ENCODE measurements at places on chromosomes 12 and 14.

GRCh38 chr14:76814726-76815645, 2.3 kb upstream of the ANGEL1 start:
- DNase-seq = no peak

DNA sequence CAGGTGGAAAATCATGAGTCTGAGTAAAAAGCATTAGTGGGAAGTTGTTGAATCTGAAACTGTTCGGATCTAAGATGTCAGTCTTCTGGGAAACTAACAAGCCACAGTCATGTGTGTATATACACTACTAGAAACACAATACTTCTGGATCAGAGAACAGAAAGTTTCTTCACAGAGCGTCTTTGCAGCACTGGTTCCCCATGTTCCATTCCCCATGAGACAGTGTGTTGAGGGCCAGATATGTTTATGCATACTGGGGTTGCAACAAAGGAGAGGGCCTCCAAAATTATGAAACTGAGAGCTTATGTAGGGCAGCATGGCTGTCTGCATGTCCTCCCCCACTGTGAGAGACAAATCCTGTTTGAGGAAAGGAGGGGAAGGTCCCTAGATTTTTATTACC, 295.0 kb upstream of the NAV3 start:
- DNase-seq = no peak

DNA sequence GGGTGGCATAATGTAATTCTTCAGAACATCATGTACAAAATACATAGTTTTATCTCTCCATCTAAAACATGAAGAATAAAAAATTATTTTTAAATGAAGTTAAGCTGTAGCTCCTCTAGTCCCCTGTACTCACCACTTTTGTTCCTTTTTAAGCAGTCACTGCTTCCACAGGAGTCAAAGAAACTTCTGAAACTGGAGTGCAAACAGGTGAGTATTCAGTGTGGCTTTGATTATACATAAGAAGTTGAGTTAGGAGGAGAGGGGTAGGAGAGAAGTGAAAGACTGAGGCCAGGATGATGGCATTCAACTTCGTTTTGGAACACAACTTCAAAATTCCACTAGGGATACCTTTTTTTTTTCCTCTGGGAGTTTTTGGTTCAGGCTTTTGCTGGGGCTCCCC, 131.4 kb upstream of the CNTN1 start:
- no peak for DNase-seq

DNA sequence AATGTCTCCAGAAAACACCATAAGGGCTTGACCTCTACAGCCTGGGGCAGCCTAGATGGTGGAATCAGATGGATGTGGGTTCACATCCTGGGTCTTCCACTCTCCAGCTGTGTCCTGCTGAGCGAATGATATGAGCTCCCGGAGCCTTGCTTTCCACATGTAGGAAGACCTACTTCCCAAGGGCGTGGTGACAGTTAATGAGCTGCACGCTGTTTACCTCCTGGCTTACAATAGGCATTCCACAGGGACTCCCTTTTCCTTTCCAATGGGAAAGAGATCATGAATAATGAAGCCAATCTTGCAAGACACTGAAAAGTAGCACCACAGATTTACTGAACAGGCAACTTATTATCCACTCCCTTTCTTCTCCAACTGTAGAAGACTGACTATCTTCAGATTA, 46.1 kb downstream of the TMTC1 start:
- DNase-seq = no peak

- no peak for DNase-seq
Observed at GRCh38 chr12:16602412-16602811, 3.5 kb downstream of the LMO3 start.

DNA sequence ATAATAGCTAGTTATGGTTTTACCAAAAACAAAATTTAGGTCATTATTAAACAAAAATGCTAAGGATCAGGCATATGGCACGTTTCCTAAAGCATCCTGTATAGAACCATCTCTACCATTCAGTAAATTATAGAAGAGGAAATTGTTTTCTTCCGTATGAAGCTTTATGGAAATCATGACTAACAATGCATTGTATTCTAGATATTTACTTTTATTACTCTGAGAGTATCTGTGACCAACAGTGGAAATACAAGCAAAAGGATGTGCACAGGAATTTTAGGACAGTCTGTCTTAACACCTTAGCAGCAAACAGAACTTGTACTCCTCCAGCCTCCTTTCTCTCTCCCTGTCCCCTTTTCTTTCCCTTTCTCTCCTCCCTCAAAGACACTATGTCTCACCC, 7.1 kb downstream of the DENND5B start:
- no peak for DNase-seq

DNA sequence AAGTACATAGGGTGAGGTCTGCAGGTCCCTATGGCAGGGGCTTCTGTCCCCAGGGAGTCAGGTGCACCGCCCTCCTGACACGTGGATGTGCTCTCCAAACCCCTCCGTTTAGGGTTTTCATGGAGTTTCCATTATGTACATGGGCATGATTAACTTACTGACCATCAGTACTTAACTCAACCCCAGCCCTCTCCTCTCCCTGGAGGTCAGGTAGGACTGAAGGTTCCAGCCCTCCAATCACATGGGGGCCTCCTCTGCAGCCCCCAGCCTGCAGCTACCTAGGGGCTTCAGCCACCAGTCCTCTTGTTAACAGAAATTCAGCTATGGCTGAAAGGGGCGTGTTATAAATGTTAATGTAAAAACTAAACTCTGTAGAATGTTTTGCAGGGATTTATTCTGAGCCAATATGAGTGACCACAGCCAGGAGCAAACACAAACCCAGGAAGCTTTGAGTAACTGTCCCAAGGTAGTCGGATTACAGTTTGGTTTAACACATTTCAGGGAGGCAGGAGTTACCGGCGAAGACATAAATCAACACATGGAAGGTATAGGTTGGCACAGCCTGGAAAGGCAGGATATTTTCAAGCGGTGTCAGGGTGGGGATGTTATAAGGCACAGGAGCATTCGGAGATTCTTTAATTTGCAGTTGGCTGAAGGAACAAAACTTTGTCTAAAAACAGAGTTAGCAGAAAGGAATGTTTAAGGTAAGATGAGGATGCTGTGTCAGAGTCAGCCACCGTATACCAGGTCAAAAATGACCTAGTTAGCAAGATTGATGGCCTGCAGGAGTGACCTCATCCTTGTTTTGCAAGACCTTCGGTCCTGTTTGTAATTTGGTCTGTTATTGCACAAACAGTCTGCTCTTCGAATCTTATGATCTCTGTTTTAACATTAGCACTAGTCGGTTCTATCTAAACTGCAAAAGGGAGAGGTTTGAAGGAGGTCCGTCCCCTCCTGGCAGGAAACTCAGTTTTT, 75.2 kb downstream of the TNFAIP2 start:
- DNase-seq = no peak

GRCh38 chr12:14395074-14395778, 29.7 kb downstream of the ATF7IP start:
- no peak for DNase-seq

DNA sequence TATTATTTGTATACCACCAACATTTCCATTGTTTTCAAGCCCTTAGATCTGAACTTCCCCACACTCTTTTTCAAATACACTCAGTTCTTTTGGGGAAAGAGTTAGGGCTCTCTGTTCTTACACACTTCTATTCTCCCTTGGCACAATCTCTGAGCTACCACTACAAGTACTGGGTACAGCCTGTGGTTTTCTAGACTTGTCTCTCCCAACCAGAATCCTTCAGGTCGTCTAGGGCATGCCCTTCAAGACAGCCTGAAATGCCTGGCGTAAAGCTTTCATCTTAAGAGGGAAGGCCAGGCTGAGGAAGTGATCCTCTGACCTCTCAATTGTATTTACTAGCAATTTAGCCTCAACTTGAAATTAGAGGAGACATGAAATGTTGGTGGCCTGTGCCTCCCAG, 1442.0 kb downstream of the AACS start:
- no peak for DNase-seq

- DNase-seq = no peak
Observed at GRCh38 chr12:41663598-41664265, 475.6 kb downstream of the PDZRN4 start.

DNA sequence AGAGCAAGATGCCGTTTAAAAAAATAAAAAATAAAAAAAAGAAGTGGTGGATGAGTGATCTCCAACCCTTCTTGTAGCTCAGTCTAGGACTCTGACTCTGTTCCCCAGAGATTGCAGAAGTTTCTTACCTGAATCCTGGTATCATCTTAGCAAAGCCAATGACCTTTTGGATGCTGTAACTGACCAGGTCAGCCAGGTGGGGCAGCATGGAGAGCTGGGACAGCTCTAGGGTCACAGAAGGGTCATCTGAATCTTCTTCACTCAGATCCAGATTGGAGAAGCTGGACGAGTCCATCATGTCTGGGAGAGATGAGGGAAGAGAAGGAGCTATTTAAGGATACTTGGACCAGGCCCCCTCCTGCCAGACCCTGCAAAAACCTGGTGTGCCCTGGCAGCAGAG, 35.8 kb upstream of the HDAC7 start:
- no peak for DNase-seq

DNA sequence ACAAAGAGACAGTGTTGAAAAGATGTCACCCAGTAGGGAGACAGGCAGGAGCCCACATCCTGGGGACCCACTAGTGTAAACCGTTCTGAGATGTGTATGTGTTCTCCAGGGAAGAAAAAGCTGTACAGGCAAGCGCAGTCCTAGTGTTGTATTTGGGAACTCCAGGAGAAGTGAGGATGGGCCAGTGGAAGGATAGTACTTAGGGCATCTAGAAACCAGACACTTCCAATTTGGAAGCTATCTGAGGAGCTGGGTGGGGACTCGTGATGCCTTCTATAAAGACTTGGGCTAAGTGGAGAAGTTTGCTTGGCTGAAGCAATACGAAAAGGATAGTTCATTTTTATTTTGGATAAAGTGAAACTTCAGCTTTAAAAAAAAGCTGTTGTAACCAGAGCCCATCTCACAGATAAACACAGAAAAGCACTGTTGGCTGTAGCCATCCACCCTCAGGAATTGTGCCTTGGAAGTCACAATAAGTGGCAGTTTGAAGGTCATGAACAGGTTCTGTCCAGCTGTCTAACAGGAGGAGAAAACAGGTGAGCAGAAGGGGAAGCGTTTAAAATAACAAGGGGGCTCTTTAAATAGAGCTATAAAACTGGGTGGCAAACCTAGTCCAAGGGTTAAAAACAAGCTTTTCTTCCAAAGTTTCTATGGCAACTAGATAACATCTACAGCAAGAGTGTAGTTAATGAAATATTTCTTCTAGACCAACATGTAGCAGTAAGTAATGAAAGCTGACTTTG, 108.0 kb upstream of the ARHGAP5 start:
- no peak for DNase-seq

DNA sequence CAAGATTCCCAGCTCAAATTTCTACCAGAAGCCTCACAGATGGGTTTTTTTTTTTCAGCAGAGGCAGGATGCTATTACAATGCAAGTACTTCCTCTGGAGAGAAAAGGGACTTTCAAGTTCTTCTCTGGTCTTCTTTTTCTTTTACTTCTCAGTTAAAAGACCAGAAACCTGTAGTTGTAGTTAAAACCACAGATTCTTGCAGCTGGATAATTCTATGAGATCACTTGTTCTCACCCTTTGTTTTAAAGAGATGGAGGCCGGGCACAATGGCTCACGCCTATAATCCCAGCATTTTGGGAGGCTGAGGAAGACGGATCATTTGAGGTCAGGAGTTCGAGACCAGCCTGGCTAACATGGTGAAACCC, 47.6 kb upstream of the OVCH1 start:
- DNase-seq = no peak

DNA sequence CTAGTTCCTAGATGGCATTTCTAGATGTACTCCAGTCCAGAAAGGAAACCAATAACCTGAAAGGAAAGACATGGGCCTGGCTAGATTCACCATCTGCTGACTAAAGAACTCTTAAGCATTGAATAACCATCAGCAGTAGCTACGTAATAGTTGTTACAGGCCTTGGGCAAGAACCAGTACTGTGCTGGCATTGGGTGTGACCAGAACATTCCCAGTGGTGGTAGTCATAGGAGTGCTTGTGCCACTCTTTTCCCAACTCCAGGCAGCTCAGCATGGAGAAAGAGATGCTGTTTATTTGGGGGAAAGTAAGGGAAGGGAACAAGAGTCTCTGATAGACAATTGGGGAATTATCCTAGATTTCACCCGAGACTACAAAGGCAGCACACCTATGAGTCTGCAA, 333.3 kb downstream of the SLC16A7 start:
- no peak for DNase-seq

DNA sequence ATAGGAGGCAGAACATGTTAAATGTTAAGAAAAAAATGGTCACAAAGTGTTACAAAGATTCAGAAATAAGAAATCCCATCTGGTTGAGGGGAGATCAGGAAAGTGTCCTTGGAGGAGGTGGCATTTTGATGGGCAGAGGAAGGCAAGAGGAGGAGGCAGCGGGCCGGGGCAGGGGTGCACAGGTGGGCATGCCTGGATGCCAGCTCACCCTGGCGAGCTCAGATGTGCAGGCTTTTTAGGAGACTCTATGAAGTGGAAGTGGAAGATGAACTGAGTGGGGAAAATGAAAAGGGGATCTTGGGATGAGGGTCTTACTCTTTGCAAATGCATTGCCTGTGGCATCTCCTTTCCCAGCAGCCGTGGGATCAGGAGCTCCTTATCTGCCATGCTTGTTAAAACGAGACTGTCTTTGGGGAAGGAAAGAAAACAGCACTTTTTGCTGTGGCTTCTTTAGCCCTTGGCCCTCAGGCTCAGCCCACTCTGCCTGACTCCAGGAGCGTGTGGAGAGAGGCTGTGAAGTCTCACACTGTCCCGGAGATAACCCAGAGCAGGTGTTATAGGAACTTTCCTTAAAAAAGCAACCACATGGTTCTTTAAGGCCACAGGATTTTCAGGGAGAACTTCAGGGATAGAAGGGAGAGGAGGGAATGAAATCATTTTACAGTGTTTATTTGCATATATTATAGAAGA, 62.6 kb downstream of the ELK3 start:
- DNase-seq = no peak

DNA sequence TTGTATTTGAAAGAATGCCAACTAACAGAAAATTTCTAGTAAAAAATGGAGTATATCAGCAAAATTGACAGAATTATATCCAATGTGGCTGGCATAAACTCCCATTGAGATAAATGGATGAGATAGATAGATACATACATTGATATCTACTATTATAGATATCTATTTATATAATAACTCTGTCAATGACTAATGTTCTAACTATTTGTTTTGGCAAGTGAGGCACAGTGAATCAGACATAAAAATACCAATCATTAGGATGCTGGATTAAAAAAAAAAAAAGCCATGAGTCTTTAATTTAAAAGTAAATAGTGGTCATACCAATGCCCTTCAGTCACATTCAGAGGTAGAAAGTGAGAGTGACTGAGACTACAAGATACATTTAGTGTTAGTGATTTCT, 33.7 kb upstream of the GLIPR1 start:
- DNase-seq = no peak

GRCh38 chr14:104827177-104828055, 26.5 kb downstream of the ZBTB42 start:
- no peak for DNase-seq

DNA sequence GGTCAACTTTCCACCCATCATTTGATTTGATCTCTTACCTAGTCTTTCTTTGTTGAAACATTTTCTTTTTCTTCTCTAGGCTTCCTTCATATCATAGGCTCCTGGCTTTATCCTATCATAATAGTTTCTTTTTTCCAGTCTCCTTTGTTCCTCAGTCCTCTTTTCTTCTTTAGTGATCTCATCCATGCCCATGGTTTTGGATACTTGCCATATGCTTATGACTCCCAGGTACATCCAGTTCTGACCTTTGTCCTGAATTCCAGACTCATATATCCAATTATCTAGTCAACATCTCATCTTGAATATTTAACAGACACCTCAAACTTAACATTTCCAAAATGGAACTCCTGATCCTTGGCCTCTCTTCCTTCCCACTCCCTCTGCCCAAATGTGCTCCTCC, 36.1 kb upstream of the KRAS start:
- no peak for DNase-seq

All from stimulated activated CD8-positive, alpha-beta memory T cell treated with anti-CD3 and anti-CD28 coated beads, Interleukin-4, amount 100 ng/mL, for 4 hours (primary cell).